ENCODE measurements at places on chromosomes 16 and 17. TPM values are rescaled to one million over a fixed set of nuclear protein-coding genes. Genes with fewer than 3 reads are reported as not detected.

- no peaks in the 10 kb centered on the region for H3K4me1 ChIP-seq
- no peak for DNase-seq
- no peak overlapping the region for H3K4me3 ChIP-seq
- H3K36me3 ChIP-seq: no peaks in the 10 kb centered on the region
Measured at GRCh38 chr17:36856903-36857381, 80.3 kb upstream of the LHX1 start.

- no peaks in the 10 kb centered on the region for H3K27me3 ChIP-seq
- no peak for DNase-seq
- H3K36me3 ChIP-seq: no peaks in the 10 kb centered on the region
Measured at GRCh38 chr16:11473728-11474127, 113.0 kb downstream of the LITAF start.

The SLC16A11 gene
- 3.5 TPM for total RNA-seq

The CBFA2T3 gene
- total RNA-seq: 2.8 TPM

- H3K4me3 ChIP-seq: no peak overlapping the region
- H3K27ac ChIP-seq: no peak overlapping the region
- H3K27me3 ChIP-seq: no peaks in the 10 kb centered on the region
- no peaks in the 10 kb centered on the region for H3K36me3 ChIP-seq
- no peak for DNase-seq
Measured at GRCh38 chr17:28057731-28058246, 15.3 kb downstream of the NLK start.

The KRT27 gene
- total RNA-seq: not detected

GRCh38 chr17:43698678-43699437, 37.1 kb upstream of the MEOX1 start:
- H3K27me3 ChIP-seq: no peaks in the 10 kb centered on the region
- no peak for DNase-seq
- no peaks in the 10 kb centered on the region for H3K36me3 ChIP-seq
- H3K4me1 ChIP-seq: no peaks in the 10 kb centered on the region
- H3K27ac ChIP-seq: no peak overlapping the region
- H3K4me3 ChIP-seq: no peak overlapping the region

- H3K4me3 ChIP-seq: no peak overlapping the region
- H3K27me3 ChIP-seq: no peaks in the 10 kb centered on the region
- H3K27ac ChIP-seq: no peak overlapping the region
- peaks cover 7% of the 10 kb centered on the region for H3K4me1 ChIP-seq
Measured at GRCh38 chr16:66849021-66849420, 4.8 kb downstream of the CA7 start.

DNA sequence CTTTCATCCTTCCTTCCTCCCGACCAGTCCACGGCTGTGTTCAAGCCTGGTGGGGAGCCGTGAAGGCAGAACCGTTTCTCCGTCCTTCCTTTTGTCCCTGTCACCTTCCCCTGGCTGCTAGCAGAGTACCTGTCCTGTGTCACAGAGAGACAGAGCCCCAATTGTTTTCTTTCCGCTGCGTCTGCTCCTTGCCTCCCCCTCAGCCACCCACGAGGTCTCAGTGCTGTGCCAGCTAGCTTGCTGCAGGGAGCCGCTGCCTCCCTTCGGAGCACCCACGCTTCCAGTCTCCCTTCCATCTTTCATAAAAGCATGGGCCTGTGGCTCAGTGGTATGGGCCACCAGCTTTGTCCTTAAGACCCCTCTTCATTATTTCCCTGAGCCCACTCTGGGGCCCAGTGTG, 62.2 kb downstream of the MPRIP start:
- no peaks in the 10 kb centered on the region for H3K36me3 ChIP-seq
- H3K4me3 ChIP-seq: no peak overlapping the region
- H3K27me3 ChIP-seq: no peaks in the 10 kb centered on the region
- H3K27ac ChIP-seq: no peak overlapping the region

The NXPH3 gene
- 9.6 TPM for total RNA-seq

- no peak overlapping the region for H3K4me3 ChIP-seq
- no peak overlapping the region for H3K27ac ChIP-seq
- no peaks in the 10 kb centered on the region for H3K36me3 ChIP-seq
Measured at GRCh38 chr16:85924675-85925074, 25.7 kb downstream of the IRF8 start.

GRCh38 chr16:1691956-1692355, 13.9 kb downstream of the JPT2 start:
- H3K27ac ChIP-seq: no peak overlapping the region
- DNase-seq: no peak
- no peaks in the 10 kb centered on the region for H3K4me1 ChIP-seq
- H3K36me3 ChIP-seq: no peaks in the 10 kb centered on the region

- no peak for DNase-seq
- H3K4me1 ChIP-seq: no peaks in the 10 kb centered on the region
- H3K27me3 ChIP-seq: no peaks in the 10 kb centered on the region
Measured at GRCh38 chr16:22098405-22099255, 6.3 kb downstream of the VWA3A start.

GRCh38 chr17:36034127-36034526, 16.4 kb upstream of the CCL23 start:
- H3K27me3 ChIP-seq: no peaks in the 10 kb centered on the region
- no peak overlapping the region for H3K4me3 ChIP-seq
- no peak overlapping the region for H3K27ac ChIP-seq
- no peaks in the 10 kb centered on the region for H3K36me3 ChIP-seq
- DNase-seq: no peak

DNA sequence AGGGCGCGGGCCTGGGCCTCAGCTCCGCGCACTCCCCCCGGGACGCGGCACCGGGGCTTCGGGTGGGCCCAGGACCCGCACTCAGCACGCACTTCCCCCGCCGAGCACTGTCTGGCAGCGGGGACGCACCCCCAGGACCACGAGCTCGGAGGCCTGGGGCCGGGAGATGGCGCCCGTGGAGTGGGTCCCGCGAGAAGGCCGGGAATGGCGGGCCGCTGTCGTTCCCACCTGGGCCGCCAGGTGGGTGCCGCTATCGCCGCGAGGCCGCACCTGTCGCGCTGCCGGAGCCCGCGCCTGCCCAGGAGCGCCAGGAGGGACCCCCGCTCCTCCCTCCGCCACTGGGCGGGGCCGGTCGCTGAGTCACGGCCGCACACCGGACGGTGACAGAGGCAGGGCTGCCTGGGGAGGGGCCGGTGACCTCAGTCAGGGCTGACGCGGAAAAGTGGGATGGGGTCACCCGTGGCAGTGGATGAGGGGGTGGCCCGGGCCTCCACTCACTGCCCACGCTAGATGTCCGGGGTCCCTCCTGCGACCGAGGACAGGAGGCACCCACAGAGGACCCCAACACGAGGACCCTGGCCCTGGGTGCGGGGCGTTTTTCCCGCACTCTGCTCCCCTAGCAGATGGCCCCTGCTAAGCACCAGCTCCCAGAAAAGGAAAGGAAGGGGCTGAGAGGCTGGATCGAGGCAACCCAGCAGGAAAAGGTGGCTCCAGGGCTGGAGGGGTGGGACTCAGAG, 6.9 kb upstream of the ACTG1 start:
- peak overlapping the region; percentile 47 for H3K4me3 ChIP-seq
- no peaks in the 10 kb centered on the region for H3K27me3 ChIP-seq
- H3K4me1 ChIP-seq: peaks cover 18% of the 10 kb centered on the region
- H3K36me3 ChIP-seq: no peaks in the 10 kb centered on the region
